ENCODE measurements at places on chromosomes 5 and 9. TPM values are rescaled to one million over a fixed set of nuclear protein-coding genes. Genes with fewer than 3 reads are reported as not detected.

The ZNF483 gene
- total RNA-seq: 16.4 TPM

The OR1Q1 gene
- not detected for total RNA-seq

The PCDHB16 gene
- 6.3 TPM for total RNA-seq

The CAMK2A gene
- under 0.01 TPM for total RNA-seq

The G3BP1 gene
- 128 TPM for total RNA-seq

The PDGFRB gene
- total RNA-seq: 146 TPM

The ADRB2 gene
- 26.4 TPM for total RNA-seq

- no peak overlapping the region for H3K27ac ChIP-seq
- H3K36me3 ChIP-seq: no peaks in the 10 kb centered on the region
- DNase-seq: no peak
- no peaks in the 10 kb centered on the region for H3K27me3 ChIP-seq
- H3K4me1 ChIP-seq: no peaks in the 10 kb centered on the region
Observed at GRCh38 chr9:97900103-97900737, 22.1 kb downstream of the TRMO start.

DNA sequence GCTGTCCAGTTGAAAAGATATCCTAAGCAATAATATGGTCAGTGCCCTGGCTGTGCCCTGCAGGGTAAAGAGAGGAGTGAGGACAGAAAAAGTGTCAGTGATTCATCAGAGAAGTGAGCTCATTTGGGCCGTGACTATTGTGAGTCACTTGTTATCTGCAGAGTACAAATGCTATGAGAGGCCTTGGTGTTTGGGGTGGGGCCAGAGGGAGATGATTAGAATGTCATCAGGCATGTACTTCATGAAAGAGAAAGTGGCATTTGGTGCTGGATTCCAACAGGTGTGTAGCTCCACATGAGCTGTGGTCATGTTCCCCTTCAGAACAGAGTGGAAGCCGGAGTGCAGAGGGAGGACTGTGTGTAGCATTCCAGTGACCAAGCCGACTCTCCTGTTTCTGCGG is 174.1 kb downstream of the KDM4C start:
- H3K4me1 ChIP-seq: no peaks in the 10 kb centered on the region
- H3K27me3 ChIP-seq: no peaks in the 10 kb centered on the region
- H3K27ac ChIP-seq: no peak overlapping the region

DNA sequence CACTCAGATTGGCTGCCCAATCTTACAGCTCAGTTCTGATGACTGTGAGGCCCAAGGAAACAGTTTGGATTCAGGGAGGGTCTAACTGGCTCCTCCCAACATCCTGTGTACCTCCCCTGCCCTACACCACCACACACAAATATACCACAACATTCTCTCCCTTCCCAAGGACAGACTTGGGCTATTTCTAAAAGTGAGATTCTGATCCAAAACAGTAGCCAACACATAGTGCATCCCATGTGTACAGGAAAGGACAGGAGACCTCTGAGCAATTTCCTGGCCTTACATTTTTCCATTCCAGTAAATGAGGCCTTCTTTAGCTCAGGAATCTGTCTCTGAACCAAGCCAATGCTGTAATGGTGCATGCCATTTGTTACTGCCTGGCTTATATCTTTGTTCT is 20.8 kb downstream of the ZNF366 start:
- no peaks in the 10 kb centered on the region for H3K27me3 ChIP-seq
- no peak overlapping the region for H3K4me3 ChIP-seq
- peak overlapping the region; percentile 82 for H3K27ac ChIP-seq
- no peaks in the 10 kb centered on the region for H3K4me1 ChIP-seq
- H3K36me3 ChIP-seq: no peaks in the 10 kb centered on the region

- no peaks in the 10 kb centered on the region for H3K27me3 ChIP-seq
- H3K4me1 ChIP-seq: no peaks in the 10 kb centered on the region
- no peak for DNase-seq
- H3K27ac ChIP-seq: no peak overlapping the region
Observed at GRCh38 chr5:51889703-51890102, 506.5 kb downstream of the ISL1 start.

GRCh38 chr9:1046639-1047572 is 3.3 kb upstream of the DMRT2 start:
- no peaks in the 10 kb centered on the region for H3K27me3 ChIP-seq
- peaks cover 7% of the 10 kb centered on the region for H3K4me1 ChIP-seq
- no peaks in the 10 kb centered on the region for H3K36me3 ChIP-seq
- peak overlapping the region; percentile 44 for H3K4me3 ChIP-seq
- no peak for DNase-seq

- H3K36me3 ChIP-seq: no peaks in the 10 kb centered on the region
- no peaks in the 10 kb centered on the region for H3K4me1 ChIP-seq
- no peak for DNase-seq
- no peaks in the 10 kb centered on the region for H3K27me3 ChIP-seq
- H3K4me3 ChIP-seq: no peak overlapping the region
Observed at GRCh38 chr9:6611865-6612264, 33.7 kb downstream of the GLDC start.

GRCh38 chr5:6676702-6677101 is 36.5 kb upstream of the TENT4A start:
- no peaks in the 10 kb centered on the region for H3K36me3 ChIP-seq
- H3K4me1 ChIP-seq: no peaks in the 10 kb centered on the region
- no peak overlapping the region for H3K4me3 ChIP-seq
- H3K27me3 ChIP-seq: no peaks in the 10 kb centered on the region
- DNase-seq: no peak

- DNase-seq: no peak
- no peaks in the 10 kb centered on the region for H3K27me3 ChIP-seq
- peaks cover 4% of the 10 kb centered on the region for H3K4me1 ChIP-seq
- H3K36me3 ChIP-seq: no peaks in the 10 kb centered on the region
- no peak overlapping the region for H3K4me3 ChIP-seq
- no peak overlapping the region for H3K27ac ChIP-seq
Observed at GRCh38 chr5:1113332-1113690, 1.4 kb upstream of the SLC12A7 start.

- H3K36me3 ChIP-seq: no peaks in the 10 kb centered on the region
- DNase-seq: no peak
- no peaks in the 10 kb centered on the region for H3K27me3 ChIP-seq
- H3K4me1 ChIP-seq: peaks cover 14% of the 10 kb centered on the region
- no peak overlapping the region for H3K4me3 ChIP-seq
Observed at GRCh38 chr9:137088121-137088520, 1.3 kb downstream of the MAN1B1 start.

- H3K4me1 ChIP-seq: no peaks in the 10 kb centered on the region
- no peak overlapping the region for H3K4me3 ChIP-seq
- DNase-seq: peak; percentile 10
- no peak overlapping the region for H3K27ac ChIP-seq
- H3K27me3 ChIP-seq: no peaks in the 10 kb centered on the region
Observed at GRCh38 chr5:135602882-135603721, 24.3 kb upstream of the CXCL14 start.

- H3K36me3 ChIP-seq: no peaks in the 10 kb centered on the region
- DNase-seq: no peak
- no peaks in the 10 kb centered on the region for H3K27me3 ChIP-seq
- H3K27ac ChIP-seq: no peak overlapping the region
- no peak overlapping the region for H3K4me3 ChIP-seq
Observed at GRCh38 chr5:112594941-112595340, 142.7 kb upstream of the APC start.

GRCh38 chr5:147906326-147907095 is at the start of gene C5orf46:
C5orf46 (minus strand) TSS chr5:147906538; CDS start chr5:147906501, 37 bp downstream.
- DNase-seq: no peak
- no peaks in the 10 kb centered on the region for H3K27me3 ChIP-seq
- H3K4me3 ChIP-seq: no peak within 1 kb of the TSS
- no peaks in the 10 kb centered on the region for H3K4me1 ChIP-seq
- H3K36me3 ChIP-seq: no peaks in the 10 kb centered on the region
- peak within 1 kb of the TSS; percentile 56 for H3K27ac ChIP-seq

DNA sequence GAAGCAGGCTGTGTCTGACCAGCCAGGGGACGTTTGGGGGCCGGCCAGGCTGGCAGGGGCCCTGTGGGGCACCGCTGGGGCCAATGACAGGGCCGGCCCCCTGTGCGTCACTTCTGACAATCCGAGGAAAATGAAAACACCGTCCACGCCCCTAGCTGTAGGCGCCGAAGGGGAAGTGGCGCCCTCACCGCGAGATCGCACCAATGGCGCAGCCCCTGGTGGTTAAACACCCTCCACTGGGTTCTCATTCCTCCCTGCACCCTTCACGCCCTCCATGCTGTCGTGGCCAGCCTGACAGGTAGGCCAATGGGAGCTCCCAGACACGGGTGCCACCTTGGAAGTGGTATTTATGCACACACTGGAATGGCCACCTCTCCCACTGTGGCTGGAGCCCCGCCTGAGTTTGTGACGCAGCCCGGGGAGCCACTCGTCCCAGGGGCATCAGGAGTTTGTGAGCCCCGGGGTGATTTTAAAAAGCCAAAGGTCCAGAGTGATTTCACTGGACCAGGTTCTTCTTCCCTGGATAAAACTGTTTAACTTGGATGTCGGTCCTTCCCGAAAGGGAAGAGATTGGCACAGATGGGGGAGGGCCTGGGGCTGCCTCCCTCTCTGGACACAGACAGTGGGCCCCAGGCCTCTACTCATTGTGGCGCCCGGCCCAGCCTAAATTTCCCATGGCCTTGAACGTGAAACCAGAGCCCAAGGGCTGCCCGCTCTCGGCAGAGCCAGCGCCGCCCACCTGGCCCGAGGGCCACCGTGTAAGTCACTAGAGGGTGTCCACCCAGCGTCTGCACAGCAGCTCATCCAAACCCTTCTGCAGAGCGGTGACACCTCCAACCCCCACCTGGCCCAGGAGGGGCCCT is 49.7 kb downstream of the NKD2 start:
- no peak for DNase-seq
- no peak overlapping the region for H3K4me3 ChIP-seq
- H3K27me3 ChIP-seq: no peaks in the 10 kb centered on the region
- no peak overlapping the region for H3K27ac ChIP-seq

GRCh38 chr9:97438257-97438656 is 26.4 kb downstream of the TDRD7 start:
- H3K27ac ChIP-seq: no peak overlapping the region
- no peaks in the 10 kb centered on the region for H3K4me1 ChIP-seq
- peaks cover 5% of the 10 kb centered on the region for H3K36me3 ChIP-seq
- no peak overlapping the region for H3K4me3 ChIP-seq

DNA sequence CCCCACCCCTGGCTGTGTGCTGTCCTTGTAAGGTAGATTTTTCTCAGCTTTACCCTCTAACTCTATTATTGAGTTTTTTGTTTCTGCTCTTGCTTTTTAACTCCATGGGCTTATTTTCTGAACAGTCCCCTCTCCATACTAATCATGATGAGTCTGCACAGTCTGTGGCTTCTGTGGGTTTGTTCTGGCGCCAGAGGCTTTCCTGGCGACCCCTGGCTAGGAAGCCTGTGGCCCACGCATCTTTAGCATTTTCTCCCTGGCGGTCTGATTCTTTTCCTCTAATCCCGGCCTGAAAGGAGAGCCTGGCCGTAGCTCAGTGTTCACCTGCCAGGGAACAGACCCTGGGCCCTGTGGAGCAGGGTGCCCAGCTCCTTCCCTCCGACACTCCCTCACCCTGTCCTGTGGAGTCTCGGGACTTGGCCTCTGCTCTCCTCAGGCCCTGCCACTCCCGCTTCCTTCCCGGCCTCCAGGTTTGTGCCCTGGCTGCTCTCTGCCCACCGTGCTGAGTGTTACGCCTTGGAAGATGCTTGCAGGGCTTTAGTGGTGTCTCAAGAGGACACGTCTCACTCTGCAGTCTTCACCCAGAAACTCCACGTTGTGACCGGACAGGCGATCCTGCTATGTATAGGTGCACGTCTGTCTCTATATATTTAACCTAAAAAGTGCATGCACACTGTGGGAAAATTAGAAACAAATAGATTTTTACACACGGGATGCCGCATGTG is 31.7 kb upstream of the LRRC14B start:
- H3K27ac ChIP-seq: no peak overlapping the region
- no peaks in the 10 kb centered on the region for H3K36me3 ChIP-seq
- H3K27me3 ChIP-seq: no peaks in the 10 kb centered on the region
- DNase-seq: no peak
- no peaks in the 10 kb centered on the region for H3K4me1 ChIP-seq
- H3K4me3 ChIP-seq: no peak overlapping the region

DNA sequence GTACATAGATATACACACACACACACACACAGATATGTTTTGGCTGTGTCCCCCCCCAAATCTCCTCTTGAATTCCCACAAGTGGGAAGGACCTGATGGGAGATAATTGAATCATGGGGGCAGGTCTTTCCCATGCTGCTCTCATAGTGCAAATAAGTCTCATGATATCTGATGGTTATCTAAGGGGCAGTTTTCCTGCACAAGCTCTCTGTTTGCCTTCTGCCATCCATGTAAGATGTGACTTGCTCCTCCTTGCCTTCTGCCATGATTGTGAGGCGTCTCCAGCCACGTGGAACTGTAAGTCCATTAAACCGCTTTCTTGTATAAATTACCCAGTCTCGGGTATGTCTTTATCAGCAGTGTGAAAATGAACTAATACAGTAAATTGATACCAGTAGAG is 15.9 kb upstream of the ALDOB start:
- H3K4me3 ChIP-seq: no peak overlapping the region
- no peak overlapping the region for H3K27ac ChIP-seq
- H3K4me1 ChIP-seq: no peaks in the 10 kb centered on the region

- H3K27ac ChIP-seq: no peak overlapping the region
- H3K4me3 ChIP-seq: no peak overlapping the region
- peaks cover 5% of the 10 kb centered on the region for H3K4me1 ChIP-seq
- H3K36me3 ChIP-seq: no peaks in the 10 kb centered on the region
- DNase-seq: no peak
Observed at GRCh38 chr5:158911693-158912363, 187.9 kb downstream of the EBF1 start.

GRCh38 chr9:128374221-128374675 is 3.1 kb downstream of the URM1 start:
- H3K4me1 ChIP-seq: peaks cover 8% of the 10 kb centered on the region
- no peak overlapping the region for H3K27ac ChIP-seq
- H3K36me3 ChIP-seq: no peaks in the 10 kb centered on the region
- H3K4me3 ChIP-seq: no peak overlapping the region

GRCh38 chr5:131222731-131223130 is 41.1 kb upstream of the CDC42SE2 start:
- no peak overlapping the region for H3K27ac ChIP-seq
- H3K4me3 ChIP-seq: no peak overlapping the region
- H3K36me3 ChIP-seq: no peaks in the 10 kb centered on the region

- H3K4me3 ChIP-seq: no peak overlapping the region
- no peak for DNase-seq
- no peak overlapping the region for H3K27ac ChIP-seq
- no peaks in the 10 kb centered on the region for H3K27me3 ChIP-seq
- no peaks in the 10 kb centered on the region for H3K36me3 ChIP-seq
Observed at GRCh38 chr9:132054024-132054423, 25.6 kb downstream of the MED27 start.

DNA sequence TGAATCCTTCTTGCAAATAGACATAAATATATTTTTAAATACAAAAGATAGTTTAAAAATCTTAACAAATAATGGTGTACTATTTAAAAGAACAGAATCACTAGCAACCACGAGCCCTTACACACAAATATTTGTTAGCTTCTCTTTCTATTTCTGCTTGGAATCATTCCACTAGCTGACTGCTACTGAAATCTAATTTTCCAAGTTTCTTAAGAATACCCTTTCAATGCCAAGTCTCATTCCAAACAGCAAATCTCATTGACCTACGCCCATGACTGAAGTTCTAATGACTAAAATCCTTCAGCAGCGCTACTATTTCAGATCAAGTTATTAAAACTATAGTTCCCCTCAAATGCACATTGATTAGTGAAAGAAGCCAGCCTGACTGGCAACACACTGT is 13.2 kb upstream of the PPP1R2B start:
- H3K36me3 ChIP-seq: no peaks in the 10 kb centered on the region
- DNase-seq: no peak
- H3K27me3 ChIP-seq: no peaks in the 10 kb centered on the region
- H3K4me3 ChIP-seq: no peak overlapping the region

GRCh38 chr5:97075649-97076048 is 66.8 kb downstream of the LIX1 start:
- no peaks in the 10 kb centered on the region for H3K27me3 ChIP-seq
- no peaks in the 10 kb centered on the region for H3K36me3 ChIP-seq
- H3K4me1 ChIP-seq: no peaks in the 10 kb centered on the region
